Activated CD8-positive, alpha-beta T cell treated with anti-CD3 and anti-CD28 coated beads, Interleukin-2, amount 10 ng/mL, durations not matched to agents 7 days and 5 days (primary cell): ENCODE measurements at places on chromosomes 3 and 15.

- DNase-seq, result no peak
These were observed 156.5 kb upstream of the LPP start for GRCh38 chr3:187997490-187997889.

DNA sequence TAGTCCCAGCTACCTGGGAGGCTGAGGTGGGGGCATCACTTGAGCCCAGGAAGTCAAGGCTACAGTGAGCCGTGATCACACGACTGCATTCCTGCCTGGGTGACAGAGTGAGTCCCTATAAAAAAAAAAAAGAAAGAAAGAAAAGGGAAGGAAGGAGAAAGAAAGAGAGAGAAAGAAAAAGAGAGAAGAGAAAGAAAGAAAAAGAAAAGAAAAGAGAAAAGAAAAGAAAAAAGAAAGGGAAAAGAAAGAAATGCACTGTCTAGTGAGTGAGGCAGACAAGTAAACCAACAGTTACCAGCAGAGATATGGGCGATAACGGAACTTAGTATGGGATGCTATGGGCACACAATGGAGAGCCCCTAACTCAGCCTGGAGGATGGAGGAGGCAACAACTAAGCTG lies 37.2 kb upstream of the TSEN2 start:
- no peak for DNase-seq

- no peak for DNase-seq
These were observed 98.5 kb upstream of the PSMD6 start for GRCh38 chr3:64121750-64122311.

DNA sequence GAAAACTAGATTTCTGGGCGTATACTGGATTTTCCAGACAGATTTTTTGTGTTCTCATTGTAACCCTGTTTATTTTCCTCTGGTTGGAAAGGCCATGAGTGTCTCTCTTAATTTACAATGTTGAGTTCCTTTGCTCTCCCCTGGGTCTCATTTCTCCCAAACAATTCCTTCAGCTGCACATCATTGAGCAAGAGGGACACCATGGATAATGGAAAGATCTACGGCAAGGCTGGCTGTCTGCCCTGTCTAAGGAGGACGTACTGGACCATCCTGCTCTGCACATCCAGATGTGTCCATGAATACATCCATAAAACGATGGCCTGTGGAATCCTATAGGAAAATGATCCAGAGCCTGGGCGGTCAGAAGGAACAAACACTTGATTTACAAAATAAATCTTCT lies 258.1 kb upstream of the MCTP2 start:
- DNase-seq, result no peak

DNA sequence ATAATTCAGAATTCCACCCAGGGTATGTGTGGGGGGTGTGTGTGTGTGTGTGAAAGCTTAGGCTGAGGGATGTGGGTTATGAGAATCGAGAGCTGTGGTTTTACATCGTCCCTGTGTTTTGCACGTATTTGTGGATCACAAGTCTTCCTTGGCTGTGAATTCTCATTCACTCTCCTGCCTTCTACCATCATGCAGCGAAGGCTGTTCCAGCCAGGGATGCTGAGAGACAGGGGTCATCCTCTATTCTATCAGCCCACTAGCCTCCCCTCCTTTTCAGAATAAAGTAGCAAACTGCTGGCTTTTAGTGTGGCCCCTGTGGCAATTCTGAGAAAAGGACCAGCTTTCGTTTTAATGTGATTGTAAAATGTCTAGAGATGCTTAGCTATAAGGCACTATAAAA lies 460.6 kb upstream of the NR2F2 start:
- DNase-seq, result peak; percentile 58

- DNase-seq, result no peak
These were observed 45.1 kb downstream of the COL8A1 start for GRCh38 chr3:99683465-99683864.

- no peak for DNase-seq
These were observed 3.4 kb upstream of the KNL1 start for GRCh38 chr15:40590667-40591050.

DNA sequence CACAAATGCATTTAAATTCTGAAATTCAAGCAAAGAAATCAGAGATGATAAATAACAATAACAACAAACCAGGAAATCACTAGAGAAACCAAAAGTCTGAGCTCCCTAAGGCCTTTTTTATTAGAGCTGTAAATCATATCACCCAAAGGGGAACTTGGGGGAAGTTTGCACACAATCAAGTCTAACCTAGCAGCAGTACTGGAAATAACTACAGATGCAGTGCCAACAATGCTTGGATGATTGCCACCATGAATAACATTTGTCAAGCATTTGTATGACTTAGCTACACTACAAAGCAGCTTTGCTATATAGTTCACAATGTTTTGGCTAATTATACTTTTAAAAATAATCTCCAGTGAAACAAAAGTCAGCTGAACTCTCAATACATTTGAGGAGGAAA lies 27.8 kb downstream of the SHQ1 start:
- DNase-seq, result no peak

DNA sequence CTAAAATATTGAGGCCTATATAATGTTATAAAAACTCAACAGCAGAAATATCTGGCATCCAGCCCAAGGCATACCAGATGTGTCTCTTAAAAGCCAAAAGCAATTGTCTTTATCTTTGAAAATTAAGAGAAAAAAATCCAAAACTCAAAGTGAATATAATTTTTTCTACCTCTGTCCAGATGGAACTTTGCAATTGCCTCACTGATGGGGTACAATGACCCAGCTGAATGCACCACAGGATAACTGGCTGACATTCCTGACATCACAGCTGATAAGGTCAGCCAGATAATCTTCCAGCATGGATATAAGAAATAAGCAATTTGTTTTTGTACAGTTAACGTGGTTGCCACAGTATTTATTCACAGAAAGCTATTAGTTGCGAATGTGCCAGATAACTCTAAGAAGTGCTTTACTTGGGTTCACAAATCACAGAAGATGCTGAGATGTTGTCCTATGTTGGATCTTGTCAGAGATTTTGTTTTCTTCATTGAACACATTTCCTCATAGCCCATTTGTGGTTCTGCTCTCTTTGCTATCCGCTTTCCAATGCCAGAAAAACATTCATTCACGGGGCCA lies 566.9 kb upstream of the CCDC54 start:
- no peak for DNase-seq

DNA sequence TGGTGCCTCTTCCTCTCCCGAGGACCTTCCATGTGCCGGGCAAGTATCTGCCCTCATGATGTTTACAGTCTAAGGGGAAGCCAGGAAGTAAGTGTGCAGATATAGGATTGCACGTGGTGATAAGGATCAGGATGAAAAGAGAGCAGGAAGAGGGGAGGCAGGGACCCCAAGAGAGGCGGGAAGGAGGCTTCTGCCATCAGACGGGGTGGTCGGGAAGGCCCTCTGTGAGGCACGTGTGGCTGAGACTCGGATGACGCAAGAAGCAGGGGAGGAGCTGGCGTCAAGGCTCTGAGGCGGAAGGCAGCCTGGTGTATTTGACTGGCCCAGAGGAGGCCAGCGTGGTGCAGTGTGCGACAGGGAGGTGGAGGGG lies 762 bp upstream of the IQSEC1 start:
- DNase-seq, result no peak
